ENCODE measurements at places on chromosomes 11 and 22.
A peak's percentile ranks its signal among the peaks of the same experiment; 100 is the strongest.

DNA sequence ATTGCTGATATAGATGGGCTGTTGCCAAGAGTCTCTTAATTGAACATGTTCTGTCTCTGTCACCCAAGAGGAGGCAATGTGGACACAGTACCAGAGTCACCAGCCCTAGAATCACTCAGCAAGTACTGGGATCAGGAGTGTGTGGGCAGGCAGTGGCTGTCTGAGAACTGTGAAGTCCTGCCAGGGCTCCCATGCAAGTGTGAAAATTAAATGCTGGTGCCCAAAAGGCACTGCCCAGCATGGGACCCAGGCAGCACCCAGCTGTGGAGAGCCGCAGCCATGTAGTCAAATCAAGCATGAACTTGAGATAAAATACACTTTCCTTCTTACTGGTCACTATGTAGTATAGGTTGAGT is 19.9 kb downstream of the HIRA start:
- DNase-seq, result no peak

GRCh38 chr22:42996646-42997365 is 18.1 kb downstream of the PACSIN2 start:
- DNase-seq, result no peak

GRCh38 chr11:46505741-46506482 is 87.9 kb downstream of the AMBRA1 start:
- no peak for DNase-seq

DNA sequence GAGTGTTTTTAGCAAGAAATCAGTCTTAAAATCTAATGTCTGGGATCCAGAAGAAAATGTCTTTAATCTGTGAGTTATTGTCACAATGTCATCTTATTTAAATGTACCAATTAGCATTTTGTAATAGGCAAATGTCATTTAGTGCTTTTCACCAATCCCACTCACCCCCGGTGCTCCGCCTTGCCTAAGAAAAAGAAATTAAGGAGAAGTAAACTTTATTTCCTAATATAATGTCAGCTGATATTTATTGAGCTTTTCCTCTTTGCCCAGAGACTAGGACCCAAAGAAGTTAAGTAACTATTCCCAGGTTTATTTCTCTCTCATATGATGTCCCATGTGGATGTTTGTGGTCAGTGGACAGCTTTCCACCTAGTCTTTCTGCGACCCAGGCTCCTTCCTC is 16.2 kb downstream of the SC5D start:
- no peak for DNase-seq

DNA sequence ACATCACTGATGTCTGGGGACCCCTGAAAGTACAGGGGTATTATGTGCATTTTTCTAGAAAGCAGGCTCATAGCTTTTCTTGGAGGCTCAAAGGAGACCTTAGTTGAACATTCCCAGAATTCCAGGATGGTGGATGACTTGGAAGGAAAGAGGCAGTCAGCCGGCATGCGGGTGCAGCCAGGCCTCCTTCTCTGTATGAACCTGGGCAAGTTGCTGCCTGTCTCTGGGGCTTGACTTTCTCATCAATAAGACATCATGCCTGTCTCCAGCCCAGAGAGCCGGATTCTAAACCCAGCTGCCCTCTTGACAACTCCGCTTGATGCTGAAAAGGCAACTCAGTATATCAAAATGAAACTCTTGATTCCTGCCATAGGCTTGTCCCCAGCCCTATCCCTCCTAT is 12.6 kb downstream of the MS4A15 start:
- no peak for DNase-seq

GRCh38 chr22:44898236-44898635 is 111.6 kb downstream of the PHF21B start:
- no peak for DNase-seq

DNA sequence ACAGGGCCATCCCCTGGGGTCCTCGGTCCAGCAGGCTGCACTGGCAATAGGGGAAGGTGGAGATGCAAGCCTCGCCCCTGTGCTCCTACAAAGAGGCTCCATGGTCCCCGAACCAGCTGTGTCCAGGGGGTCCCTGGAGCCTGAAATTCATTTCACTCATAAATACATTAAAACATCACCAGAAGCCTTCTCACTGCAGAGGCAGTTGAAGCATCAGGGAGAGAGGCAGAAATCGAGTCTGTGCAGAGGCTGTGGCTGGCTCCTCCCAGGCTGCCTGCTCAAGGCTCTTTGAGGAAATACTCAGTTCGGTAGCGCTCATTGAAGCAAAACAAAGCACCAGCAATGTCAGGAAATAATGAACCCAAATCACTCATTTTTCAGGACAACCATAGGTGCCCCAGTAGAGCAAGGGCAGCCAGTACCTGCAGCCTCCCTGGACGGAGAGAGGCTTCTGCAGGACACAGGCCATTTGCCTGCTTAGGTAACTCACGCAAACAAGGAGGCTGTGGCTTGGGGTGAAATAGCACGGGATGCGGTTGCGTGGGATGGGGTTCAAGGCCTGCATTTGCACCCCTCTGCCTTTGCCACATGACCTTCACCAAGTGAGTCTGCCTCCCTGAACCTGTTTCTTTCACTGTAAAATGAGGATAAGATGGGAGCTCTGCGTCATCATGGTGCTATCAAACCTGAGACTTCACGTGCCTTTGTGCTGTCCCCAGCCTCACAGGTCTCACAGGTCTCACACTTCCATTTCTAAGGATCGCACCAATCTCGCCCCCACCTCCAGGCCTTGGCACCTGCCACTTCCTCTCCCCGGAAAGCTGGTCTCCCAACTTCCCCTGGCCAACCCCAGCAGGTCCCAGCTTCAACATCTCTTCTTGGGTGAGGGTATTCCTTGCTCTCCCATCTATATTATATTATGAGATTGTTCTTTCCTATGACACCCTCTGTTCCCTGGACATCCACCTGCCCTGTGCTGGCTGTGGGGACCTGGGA is 84.3 kb upstream of the SHISAL1 start:
- DNase-seq, result peak; percentile 6

GRCh38 chr11:122877732-122878131 is 4.8 kb upstream of the JHY start:
- no peak for DNase-seq

- DNase-seq, result no peak
These were observed 3.3 kb upstream of the MIEF1 start for GRCh38 chr22:39498802-39499201.

Data from stimulated activated naive CD8-positive, alpha-beta T cell treated with anti-CD3 and anti-CD28 coated beads, Interleukin-15, amount 100 ng/mL, for 72 hours (primary cell).